Posterior cingulate gyrus (tissue), 11 donors: ENCODE measurements at places on chromosomes 7 and 10.
A peak's percentile ranks its signal among the peaks of the same experiment; 100 is the strongest.

DNA sequence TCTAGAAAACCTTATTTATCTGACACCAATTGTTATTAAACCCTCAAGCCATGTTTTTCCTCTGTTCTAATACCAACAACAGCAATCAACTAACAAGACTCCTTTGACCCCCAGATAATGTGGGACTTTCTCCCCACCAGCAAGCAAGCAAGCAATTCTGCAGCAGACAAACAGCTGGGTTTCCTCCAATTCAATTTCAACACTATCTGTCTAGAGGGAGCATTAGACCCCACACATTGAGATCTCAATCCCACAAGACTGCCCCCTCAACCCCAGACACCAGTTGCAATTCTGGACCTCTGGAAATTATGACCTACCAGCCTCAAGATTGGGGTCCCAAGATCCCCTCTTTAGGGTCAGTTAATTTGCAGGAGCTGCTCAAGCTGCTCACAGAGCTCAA lies 89.4 kb upstream of the TMEM26 start:
- DNase-seq, result no peak

DNA sequence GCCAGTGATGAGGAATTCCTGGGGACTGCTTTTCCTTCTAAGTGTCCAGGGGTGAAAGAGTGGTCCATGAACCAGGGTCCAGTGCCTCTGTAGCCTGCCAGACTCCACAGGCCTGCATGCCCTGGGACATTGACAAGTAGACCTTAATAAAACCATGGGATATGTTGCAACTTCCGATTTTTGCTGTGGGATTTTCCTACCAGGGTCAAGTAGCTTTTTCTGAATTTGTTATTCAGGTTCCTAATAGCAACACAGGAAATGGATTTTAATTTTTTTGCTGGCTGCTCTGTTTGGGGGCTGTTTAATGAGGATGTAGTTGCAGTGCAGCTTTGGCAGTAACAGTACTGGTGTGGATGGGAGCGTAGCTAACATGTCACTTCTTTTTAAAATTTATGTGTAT lies 42.1 kb downstream of the WBP1L start:
- DNase-seq, result no peak

GRCh38 chr10:114474989-114475388 lies 70.7 kb upstream of the AFAP1L2 start:
- no peak for DNase-seq

DNA sequence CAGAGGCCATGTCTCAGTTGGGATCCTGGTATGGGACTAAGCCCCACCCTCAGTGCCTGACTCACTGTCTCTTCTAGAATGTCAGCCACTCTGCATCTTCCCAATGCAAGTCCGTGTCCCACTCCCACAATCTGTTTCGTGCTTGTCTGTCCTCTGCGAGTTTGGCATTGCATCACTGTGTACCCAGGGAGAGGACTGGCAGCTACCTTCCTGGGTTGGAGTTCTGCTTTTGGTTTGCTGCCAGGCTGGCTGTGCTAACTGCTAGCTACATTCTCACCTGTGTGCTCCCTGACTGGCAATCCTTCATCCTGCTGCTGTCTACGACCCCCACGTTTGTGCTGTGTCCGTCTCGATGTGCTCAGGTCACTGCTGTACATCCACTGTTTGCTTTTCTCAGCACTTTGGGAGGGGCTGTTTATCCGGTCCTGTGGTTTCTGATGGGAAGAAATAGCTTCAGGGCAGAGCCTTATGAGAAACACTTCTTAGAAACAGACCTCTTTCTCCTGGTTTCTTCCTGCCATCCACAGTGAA lies 56.0 kb upstream of the GLI3 start:
- DNase-seq, result no peak

- DNase-seq, result no peak
Observed at GRCh38 chr7:99126921-99127553, 16.9 kb downstream of the SMURF1 start.

- no peak for DNase-seq
Observed at GRCh38 chr7:102004848-102005247, 187.4 kb downstream of the CUX1 start.

GRCh38 chr10:128529225-128529624 lies 403.0 kb upstream of the MKI67 start:
- DNase-seq, result no peak

DNA sequence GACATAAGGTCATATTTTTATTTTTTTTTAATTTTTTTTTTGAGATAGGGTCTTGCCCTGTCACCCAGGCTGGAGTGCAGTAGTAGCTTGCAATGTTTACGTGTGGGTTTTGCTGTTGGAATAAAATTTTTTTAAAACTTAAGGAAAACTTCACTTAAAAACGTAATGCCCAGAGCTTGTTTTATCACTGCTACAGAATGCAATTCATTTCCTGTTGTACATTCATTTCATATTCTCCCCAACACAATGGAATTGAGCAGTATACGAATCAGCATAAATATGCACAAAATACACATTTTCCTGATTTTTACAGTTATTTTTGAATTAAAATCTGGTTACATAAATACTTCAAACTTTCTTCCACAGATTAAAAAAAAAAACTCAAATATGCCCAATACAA lies 40.3 kb downstream of the RSU1 start:
- DNase-seq, result no peak

GRCh38 chr10:8037199-8037801 lies 17.2 kb upstream of the GATA3 start:
- DNase-seq, result no peak

DNA sequence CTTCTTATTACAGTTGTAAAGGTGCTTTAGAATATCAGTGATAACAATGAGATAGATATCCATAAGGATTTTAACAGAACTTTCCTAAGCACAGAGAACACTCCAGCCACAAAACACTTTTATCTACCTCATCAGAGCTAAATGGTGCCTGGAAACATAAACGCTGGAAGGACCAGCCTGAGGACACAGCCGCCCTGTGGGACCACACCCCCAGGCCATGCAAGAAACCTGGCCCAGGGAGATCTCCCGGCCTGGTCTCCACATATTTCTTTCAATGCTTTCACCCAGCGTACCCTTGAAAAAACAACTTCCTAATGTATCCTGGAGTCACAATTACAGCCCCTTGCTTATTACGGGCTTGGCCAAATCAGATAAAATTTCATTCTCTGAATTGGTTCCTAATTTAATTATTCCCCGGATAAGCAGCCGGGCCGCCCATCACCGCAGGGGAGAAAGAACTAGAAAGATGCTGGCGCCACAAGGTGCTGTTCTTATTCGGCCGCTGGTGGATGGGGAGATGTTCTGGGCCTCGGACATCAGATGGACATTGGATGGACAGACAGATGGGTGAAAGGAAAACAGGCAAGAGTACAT lies 11.8 kb downstream of the CHST15 start:
- peak; percentile 35 for DNase-seq

DNA sequence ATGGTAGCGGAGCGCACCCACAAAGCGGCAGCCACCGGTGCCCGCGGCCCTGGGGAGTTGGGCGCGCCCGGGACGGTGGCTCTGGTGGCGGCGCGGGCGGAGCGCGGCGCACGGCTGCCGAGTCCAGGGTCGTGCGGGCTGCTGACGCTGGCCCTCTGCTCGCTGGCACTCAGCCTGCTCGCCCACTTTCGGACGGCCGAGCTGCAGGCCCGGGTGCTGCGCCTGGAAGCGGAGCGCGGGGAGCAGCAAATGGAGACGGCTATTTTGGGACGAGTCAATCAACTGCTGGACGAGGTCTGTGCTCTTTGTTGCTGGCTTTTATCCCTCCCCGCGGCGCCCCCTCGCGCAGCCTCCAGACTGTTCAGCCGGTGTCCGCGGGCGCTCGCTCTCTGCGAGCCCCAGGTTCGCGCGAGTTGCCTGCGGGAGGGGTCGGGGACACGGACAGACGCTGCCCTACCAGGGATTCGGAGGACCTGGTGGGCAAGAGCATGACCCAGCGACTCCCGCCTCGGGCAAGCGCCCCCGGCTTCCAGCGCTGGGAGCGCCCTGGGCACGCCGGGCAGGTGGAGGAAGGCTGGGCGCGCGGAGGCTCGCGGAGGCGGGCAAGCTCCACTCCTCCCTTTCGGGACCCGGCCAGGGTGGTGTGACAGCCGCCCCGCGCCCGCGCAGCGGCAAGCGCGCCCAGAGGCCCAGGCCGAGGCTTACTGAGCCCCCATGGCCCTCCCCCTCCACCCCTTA lies 887 bp downstream of the COL13A1 start:
- no peak for DNase-seq

DNA sequence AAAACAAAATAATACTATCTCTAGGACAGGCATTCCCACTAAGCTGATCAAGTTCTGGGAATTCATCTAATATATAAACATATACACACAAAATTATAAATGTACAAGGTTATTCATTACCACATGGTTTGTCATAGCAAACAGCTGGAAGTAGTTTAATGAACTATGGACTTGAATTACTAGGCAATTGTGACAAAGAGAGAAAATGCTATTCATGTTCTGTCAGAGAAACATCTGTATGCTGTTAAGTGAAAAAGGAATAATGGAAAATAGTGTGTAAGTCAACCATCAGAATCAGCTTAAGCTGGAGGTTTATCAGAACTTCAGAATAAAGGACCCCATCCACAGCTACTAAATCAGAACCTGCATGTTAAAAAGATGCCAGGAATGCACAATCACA lies 2.8 kb downstream of the ZNF248 start:
- no peak for DNase-seq

- DNase-seq, result no peak
Observed at GRCh38 chr10:105986912-105987635, 1177.4 kb downstream of the SORCS1 start.

- DNase-seq, result peak; percentile 66
Observed at GRCh38 chr7:122887198-122887597, 938 bp upstream of the CADPS2 start.

GRCh38 chr10:70462349-70462984 lies 16.1 kb upstream of the PALD1 start:
- peak; percentile 73 for DNase-seq

DNA sequence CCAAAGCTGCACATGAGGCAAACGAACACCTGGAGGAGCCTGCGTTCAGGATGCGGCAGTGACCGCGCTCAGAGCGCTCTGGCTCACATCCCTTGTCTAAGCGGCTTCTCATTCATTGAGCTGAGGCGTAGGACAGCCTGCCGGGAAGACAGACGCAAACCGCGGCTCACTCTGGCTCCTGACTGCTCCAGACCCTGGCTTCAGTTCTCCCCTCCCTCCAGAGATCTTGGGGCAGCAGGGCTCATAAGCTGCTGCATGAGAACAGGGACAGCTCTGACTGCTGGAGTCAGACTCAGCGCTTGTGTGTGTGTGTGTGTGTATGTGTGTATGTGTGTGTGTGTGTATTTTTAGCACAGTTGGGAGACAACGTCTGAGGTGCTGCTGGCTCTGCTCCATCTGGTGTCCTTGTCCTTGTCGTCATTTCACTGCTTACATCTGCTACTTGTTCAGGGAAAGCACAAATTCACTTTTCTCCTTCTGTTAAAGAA lies 15.8 kb upstream of the LYZL2 start:
- DNase-seq, result no peak

DNA sequence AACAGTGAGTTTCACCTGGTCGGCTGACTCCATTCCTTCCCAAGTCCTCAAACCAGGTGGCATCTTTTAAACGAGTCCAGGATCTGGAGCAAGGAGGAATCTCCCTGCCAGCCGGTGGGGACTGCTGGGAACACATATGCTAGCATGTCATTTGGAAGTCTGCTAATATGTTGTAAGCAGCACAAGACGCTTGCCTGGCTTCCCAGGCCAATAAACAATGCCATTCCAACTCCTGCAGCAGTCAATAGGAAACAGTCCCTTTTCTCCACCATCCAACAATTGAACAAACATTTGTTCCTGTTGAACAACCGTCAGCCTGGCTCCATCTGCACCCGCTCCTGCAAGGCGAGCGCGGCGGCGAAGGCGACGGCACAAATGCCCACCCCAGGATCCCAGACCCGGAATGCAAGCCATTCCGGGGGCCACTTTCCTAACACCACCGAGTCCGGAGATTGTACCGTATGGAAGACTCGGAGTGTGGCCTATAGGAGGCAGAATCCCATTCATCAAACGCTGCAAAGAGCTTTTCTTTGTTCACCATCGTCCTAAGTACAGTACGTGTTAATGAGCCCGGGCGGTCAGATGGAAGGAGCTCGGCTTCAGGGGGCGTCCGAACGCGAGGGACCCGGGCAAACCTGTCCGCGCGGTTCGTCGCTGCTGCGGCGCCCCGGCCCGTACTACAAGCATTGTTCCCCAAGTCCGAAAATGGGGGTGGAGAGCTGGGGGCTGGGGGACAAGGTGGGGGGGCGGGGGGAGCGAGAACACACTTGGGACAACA lies 1.6 kb downstream of the FAM53B start:
- DNase-seq, result no peak

DNA sequence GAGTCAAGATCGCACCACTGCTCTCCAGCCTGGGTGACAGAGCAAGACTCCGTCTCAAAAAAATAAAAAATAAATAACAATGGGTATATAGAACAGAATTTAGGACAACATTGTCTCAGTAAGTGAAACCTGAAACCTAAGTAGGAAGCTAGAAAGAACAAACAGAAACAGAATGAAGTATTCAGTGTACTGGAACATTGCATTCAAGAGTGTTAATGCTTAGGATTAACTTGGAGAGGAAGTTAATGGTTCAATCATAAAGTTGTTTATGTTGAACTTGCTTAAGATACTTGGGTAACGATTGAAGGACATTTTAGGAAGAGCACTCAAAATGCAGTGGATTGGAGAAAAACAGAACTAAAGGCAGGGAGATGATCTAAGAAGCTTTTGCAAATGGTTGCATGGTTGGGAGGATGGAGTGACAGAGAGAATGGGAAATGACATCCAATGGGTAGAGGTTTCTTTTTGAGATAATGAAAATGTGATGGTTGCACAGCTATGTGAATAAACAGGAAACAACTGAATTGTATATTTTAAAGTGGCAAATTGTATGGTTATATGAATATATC lies 233.7 kb downstream of the ADK start:
- no peak for DNase-seq

GRCh38 chr7:79403879-79404278 lies 49.6 kb downstream of the MAGI2 start:
- no peak for DNase-seq

DNA sequence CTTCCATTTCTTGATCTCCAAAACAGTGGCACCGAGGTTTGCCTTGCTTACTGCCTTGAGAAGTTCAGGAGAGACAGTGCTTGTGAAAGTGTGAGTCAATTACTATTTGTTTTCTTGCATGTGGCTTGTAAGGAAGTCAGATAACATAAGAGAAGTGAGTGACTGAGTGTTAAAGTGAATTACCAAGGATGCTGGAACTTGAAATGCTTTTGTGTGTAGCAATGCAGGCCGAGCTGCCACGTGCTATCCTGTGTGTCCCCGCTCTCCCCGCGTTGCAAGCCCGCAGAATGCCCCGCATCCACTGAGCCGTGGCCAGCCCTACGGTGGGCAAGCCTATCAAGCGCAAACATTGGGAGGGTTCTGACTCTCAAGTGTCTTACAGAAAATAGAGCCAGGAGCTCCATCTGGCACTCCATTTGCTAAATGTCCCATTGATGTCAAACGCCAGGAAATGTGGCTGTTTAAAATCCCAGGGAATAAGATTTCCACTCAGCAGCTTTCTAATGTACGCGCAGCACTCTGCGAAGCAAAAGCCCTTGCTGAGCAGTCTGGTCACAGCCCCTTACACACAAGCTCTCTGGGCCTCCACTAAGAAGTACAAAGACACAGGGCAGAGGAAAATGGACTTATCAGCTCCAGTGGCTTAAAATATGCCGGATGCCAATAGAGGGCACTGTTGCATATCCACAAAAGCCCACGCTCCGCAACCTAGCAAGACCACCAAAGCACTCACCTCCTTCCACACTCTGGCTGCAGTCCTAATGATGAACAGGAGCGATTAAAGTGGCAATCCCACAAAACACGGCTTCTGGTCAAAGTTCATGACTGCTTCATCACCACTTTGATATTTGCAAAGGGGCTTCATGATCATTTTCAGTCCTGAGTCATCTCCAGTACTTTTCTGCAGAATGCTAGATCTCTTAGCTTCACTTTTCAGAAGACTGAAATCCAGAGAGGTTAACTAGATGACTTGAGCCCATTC lies 158.0 kb upstream of the ITGB1 start:
- DNase-seq, result no peak
